Urinary bladder (tissue), 4 donors: ENCODE measurements at places on chromosomes 4 and X. TPM values are rescaled to one million over a fixed set of nuclear protein-coding genes. Genes with fewer than 3 reads are reported as not detected.

BCOR gene
- total RNA-seq = 26.5 TPM

- DNase-seq = peak; percentile 21
Observed at GRCh38 chrX:12701628-12702027, 89.6 kb upstream of the PRPS2 start.

DNA sequence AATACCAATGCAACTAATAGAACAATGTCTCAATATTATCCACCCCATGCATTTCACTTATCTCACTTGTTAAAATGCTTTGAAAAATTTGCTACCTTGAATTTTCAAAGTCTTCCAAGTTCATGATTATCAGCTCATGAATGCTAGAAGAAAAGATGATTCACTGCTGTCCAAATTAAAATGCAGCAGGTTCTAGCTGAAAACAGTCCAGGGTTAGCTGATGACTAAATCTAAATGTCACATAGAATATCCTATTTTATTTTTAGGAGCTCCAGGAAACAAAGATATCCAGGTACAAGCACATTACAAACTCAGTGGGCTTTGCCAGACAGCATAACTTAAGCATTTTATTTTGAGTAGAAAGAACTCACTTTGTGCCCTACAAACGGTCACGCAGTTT is 38.0 kb upstream of the SPARCL1 start:
- DNase-seq = no peak

DNA sequence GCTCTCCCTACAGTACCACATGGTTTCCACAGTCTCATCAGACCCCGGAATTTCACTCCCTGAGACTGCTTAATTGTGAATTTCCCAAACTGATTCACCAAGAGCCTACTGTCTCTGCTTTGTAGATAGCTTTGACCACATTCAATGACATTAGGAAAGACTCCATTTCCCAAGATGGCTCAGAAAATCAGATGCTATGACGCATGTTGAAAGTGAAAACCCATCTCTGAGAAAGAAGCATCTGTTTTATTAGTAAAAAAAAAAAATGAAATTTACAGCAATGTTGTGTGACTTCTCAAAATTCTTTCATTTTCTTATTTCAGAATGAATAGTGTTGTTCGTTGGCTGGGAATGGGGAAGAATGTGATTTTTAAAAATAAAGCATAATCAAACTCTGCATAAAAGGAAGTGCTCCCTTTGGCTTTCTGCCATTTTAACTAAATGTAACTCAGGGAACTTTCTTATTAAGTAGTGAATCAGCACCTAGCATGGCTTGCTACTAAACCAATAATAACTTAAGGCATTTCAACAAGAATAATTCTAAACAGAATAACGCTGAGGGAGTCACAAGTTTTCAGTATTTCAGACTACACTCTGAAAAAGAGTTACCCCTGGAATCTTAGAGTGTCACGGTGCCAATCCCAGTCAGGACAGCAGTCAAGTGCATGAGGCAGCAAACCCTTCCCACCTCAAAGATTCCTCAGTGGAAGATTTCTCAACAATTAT is 97.4 kb upstream of the MYOZ2 start:
- no peak for DNase-seq

- no peak for DNase-seq
Observed at GRCh38 chrX:95718746-95719145, 965.9 kb upstream of the DIAPH2 start.
